ENCODE measurements at places on chromosomes 13 and 19. TPM values are rescaled to one million over a fixed set of nuclear protein-coding genes. Genes with fewer than 3 reads are reported as not detected.

Gene OR10H1
- total RNA-seq, result not detected

Gene ZNF283
- 27.4 TPM for total RNA-seq

Gene UBE2L5
- total RNA-seq, result not detected

Gene LPAR2
- total RNA-seq, result 35.2 TPM

Gene GNA15
- total RNA-seq, result 4.6 TPM

GRCh38 chr13:85194482-85194881 lies 604.7 kb downstream of the SLITRK6 start:
- H3K27me3 ChIP-seq, result no peaks in the 10 kb centered on the region
- DNase-seq, result no peak
- H3K4me1 ChIP-seq, result no peaks in the 10 kb centered on the region
- H3K4me3 ChIP-seq, result no peak overlapping the region
- H3K36me3 ChIP-seq, result no peaks in the 10 kb centered on the region

- H3K4me1 ChIP-seq, result no peaks in the 10 kb centered on the region
- H3K4me3 ChIP-seq, result no peak overlapping the region
- no peaks in the 10 kb centered on the region for H3K36me3 ChIP-seq
- H3K27ac ChIP-seq, result no peak overlapping the region
Observed at GRCh38 chr13:34931572-34931971, 10.5 kb upstream of the NBEA start.

DNA sequence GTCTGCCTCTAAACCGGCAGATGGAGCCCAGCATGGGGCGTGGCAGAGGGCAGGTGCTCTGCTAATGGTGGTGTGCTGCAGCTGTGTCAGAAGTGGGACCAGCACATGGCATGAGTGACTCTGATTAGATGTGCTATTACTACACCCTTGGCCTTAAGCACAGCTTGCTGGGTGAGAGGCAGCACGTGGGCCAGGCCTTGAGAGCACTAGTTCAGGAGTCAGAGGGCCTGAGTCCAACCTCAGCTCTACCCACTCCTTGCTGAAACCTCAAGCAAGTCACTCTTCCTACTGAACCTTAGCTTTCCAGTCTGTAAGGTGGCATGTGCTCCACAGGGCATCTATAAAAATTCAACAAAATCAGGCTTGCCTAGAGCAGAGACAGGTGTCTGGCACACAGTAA lies 22.7 kb downstream of the AKT2 start:
- DNase-seq, result no peak
- no peak overlapping the region for H3K4me3 ChIP-seq
- peaks cover 60% of the 10 kb centered on the region for H3K4me1 ChIP-seq
- peak overlapping the region; percentile 92 for H3K27ac ChIP-seq
- H3K27me3 ChIP-seq, result no peaks in the 10 kb centered on the region

- no peak overlapping the region for H3K27ac ChIP-seq
- H3K4me1 ChIP-seq, result peaks cover 6% of the 10 kb centered on the region
Observed at GRCh38 chr19:45952686-45953505, 20.8 kb downstream of the NOVA2 start.

- no peaks in the 10 kb centered on the region for H3K27me3 ChIP-seq
- H3K4me3 ChIP-seq, result no peak overlapping the region
- DNase-seq, result no peak
- H3K4me1 ChIP-seq, result no peaks in the 10 kb centered on the region
Observed at GRCh38 chr13:43129066-43129465, 105.7 kb downstream of the DNAJC15 start.

- H3K4me3 ChIP-seq, result no peak overlapping the region
- no peaks in the 10 kb centered on the region for H3K4me1 ChIP-seq
- no peaks in the 10 kb centered on the region for H3K36me3 ChIP-seq
- H3K27ac ChIP-seq, result no peak overlapping the region
- H3K27me3 ChIP-seq, result no peaks in the 10 kb centered on the region
- DNase-seq, result no peak
Observed at GRCh38 chr13:59706101-59706976, 457.4 kb downstream of the DIAPH3 start.

DNA sequence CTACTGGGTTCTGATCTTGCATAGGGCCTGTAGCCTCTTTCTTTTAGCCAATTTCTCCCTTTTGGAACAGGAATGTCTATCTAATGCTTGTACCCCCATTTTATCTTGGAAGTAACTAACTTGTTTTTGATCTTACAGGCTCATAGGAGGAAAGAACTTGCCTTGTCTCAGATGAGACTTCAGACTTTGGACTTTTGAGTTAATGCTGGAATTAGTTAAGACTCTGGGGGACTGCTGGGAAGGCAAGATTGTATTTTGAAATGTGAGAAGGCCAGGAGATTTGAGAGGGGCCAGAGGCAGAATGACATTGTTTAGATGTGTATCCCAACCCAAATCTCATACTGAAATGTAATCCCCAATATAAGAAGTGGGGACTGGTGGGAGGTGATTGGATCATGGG lies 2.5 kb upstream of the ZNF546 start:
- no peaks in the 10 kb centered on the region for H3K36me3 ChIP-seq
- no peak overlapping the region for H3K27ac ChIP-seq
- DNase-seq, result no peak
- no peaks in the 10 kb centered on the region for H3K27me3 ChIP-seq
- H3K4me1 ChIP-seq, result peaks cover 4% of the 10 kb centered on the region

GRCh38 chr13:95160112-95160906 lies 140.9 kb downstream of the ABCC4 start:
- H3K36me3 ChIP-seq, result peaks cover 1% of the 10 kb centered on the region
- H3K4me3 ChIP-seq, result no peak overlapping the region
- no peaks in the 10 kb centered on the region for H3K4me1 ChIP-seq
- H3K27me3 ChIP-seq, result no peaks in the 10 kb centered on the region
- H3K27ac ChIP-seq, result no peak overlapping the region
- DNase-seq, result no peak

- no peak for DNase-seq
- peak overlapping the region; percentile 93 for H3K27ac ChIP-seq
- peaks cover 52% of the 10 kb centered on the region for H3K4me1 ChIP-seq
- H3K27me3 ChIP-seq, result no peaks in the 10 kb centered on the region
- peaks cover 4% of the 10 kb centered on the region for H3K36me3 ChIP-seq
- no peak overlapping the region for H3K4me3 ChIP-seq
Observed at GRCh38 chr19:16385296-16385695, 60.7 kb downstream of the KLF2 start.

DNA sequence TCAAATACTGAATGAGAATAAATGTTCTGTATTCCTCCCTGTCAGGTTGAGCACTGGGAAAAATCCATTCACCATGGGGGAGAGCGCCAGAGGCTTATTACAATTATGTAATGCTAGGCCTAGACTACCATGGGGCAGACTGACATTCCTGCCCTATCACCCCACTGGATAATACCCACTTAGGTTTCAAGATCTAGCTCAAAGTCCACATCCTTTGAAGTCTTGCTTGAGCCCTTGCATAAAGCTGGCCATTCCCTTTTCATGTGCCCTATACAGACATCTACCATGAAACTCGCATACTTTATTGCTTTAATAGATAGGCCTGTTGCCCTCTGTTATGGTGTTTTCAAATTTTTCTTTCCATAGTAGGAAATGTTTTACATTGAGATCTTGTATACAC lies 149.3 kb downstream of the RGCC start:
- H3K36me3 ChIP-seq, result no peaks in the 10 kb centered on the region
- H3K4me1 ChIP-seq, result peaks cover 43% of the 10 kb centered on the region
- no peak for DNase-seq
- H3K27ac ChIP-seq, result no peak overlapping the region
- no peaks in the 10 kb centered on the region for H3K27me3 ChIP-seq
- H3K4me3 ChIP-seq, result no peak overlapping the region

GRCh38 chr19:30593356-30593755 lies 221.2 kb downstream of the ZNF536 start:
- H3K27me3 ChIP-seq, result no peaks in the 10 kb centered on the region
- H3K4me1 ChIP-seq, result peaks cover 7% of the 10 kb centered on the region
- DNase-seq, result peak; percentile 16
- H3K36me3 ChIP-seq, result no peaks in the 10 kb centered on the region

DNA sequence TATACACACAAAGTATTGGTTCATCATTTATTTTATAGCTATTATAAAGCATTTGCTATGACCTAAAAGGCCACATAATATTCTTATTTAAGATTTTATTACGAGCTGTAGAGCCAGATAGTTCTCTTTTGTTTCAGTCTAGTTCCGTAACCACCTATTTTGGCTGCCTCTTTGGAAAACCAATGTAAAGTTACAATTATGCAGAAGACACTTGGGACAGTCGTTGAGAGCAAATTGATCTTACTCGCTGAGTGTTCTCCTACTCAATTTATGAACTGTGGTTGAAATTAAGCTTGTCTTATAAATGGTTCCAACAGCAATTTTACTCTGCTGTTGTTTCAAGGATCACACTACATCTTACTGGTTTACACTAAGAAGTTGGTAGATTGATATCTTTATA lies 122.3 kb downstream of the SLC7A1 start:
- H3K36me3 ChIP-seq, result no peaks in the 10 kb centered on the region
- no peak overlapping the region for H3K4me3 ChIP-seq
- no peaks in the 10 kb centered on the region for H3K4me1 ChIP-seq
- H3K27me3 ChIP-seq, result no peaks in the 10 kb centered on the region
- no peak for DNase-seq

GRCh38 chr13:26412936-26413716 lies 144.4 kb upstream of the WASF3 start:
- H3K4me3 ChIP-seq, result no peak overlapping the region
- no peaks in the 10 kb centered on the region for H3K27me3 ChIP-seq
- no peaks in the 10 kb centered on the region for H3K4me1 ChIP-seq
- DNase-seq, result no peak
- no peaks in the 10 kb centered on the region for H3K36me3 ChIP-seq
- H3K27ac ChIP-seq, result no peak overlapping the region

GRCh38 chr19:7917267-7918061 lies 2.7 kb upstream of the SNAPC2 start:
- no peak overlapping the region for H3K27ac ChIP-seq
- peaks cover 4% of the 10 kb centered on the region for H3K27me3 ChIP-seq
- H3K36me3 ChIP-seq, result peaks cover 12% of the 10 kb centered on the region
- peak; percentile 36 for DNase-seq

- no peaks in the 10 kb centered on the region for H3K27me3 ChIP-seq
- no peak overlapping the region for H3K27ac ChIP-seq
- peaks cover 58% of the 10 kb centered on the region for H3K36me3 ChIP-seq
Observed at GRCh38 chr19:1370579-1371361, 12.9 kb upstream of the NDUFS7 start.

GRCh38 chr13:101425623-101426022 lies 9.3 kb upstream of the NALCN start:
- no peaks in the 10 kb centered on the region for H3K4me1 ChIP-seq
- DNase-seq, result no peak
- no peaks in the 10 kb centered on the region for H3K36me3 ChIP-seq
- no peak overlapping the region for H3K27ac ChIP-seq
